ENCODE measurements at places on chromosomes 1 and 21.

DNA sequence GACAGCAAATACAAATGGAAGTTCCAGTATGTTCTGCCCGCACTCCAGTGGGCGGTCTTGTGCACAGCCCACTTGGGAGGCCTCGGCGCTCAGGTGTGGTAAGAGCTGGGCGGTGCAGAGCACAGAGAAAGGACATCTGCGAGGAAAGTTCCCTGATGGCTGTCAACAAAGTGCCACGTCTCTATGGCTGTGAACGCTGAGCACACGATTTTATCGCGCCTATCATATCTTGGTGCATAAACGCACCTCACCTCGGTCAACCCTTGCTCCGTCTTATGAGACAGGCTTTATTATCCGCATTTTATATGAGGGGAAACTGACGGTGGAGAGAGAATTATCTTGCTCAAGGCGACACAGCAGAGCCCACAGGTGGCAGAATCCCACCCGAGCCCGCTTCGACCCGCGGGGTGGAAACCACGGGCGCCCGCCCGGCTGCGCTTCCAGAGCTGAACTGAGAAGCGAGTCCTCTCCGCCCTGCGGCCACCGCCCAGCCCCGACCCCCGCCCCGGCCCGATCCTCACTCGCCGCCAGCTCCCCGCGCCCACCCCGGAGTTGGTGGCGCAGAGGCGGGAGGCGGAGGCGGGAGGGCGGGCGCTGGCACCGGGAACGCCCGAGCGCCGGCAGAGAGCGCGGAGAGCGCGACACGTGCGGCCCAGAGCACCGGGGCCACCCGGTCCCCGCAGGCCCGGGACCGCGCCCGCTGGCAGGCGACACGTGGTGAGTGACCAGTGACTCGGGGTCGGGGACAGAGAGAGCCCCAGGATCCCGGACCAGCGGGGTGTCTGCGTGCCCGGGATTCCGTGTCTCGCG, at the start of gene IL12RB2:
IL12RB2 (plus strand) TSS at position 623 of the 810 bp plus-strand sequence. CDS start 12,496 bp downstream, outside the sequence.
- DNase-seq, result peak; percentile 51

- no peak for DNase-seq
Measured at GRCh38 chr1:13675151-13675651, 24.8 kb upstream of the PRDM2 start.

DNA sequence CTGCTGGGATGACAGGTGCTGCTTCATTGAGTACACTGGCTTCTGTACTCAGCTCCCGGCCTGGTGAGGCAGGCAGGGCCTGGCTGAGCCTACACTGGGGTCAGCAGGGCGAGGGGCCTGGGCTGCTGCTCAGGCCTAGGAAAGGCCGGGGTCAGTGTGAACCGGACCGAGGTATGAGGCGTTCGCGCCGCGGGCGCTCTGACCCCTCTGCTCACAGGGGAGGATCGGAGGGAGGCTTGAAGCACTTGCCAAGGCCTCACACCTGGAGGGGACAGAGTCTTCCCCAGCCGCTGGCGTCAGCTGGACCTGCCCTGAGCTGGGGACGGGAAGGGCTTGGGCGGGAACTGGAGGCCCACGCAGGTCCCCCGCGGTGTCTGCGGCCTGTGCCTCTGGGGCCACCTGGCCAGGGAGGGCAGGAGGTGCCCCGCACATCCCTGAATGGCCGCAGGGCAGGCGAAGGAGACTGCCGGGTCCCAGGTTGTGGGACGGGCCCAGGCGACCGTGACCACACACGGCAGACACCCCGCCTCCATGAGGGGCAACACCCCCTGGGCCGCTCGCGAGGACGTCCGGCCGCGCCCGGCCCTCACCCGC, 466 bp downstream of the PEX10 start:
- peak; percentile 62 for DNase-seq

- DNase-seq, result no peak
Measured at GRCh38 chr1:184637664-184638240, 116.9 kb downstream of the EDEM3 start.

- DNase-seq, result no peak
Measured at GRCh38 chr1:33188572-33189275, 6.9 kb upstream of the TRIM62 start.

- no peak for DNase-seq
Measured at GRCh38 chr1:90048043-90048442, 53.1 kb downstream of the ZNF326 start.

- no peak for DNase-seq
Measured at GRCh38 chr1:170318736-170319135, 173.0 kb downstream of the NTMT2 start.

GRCh38 chr1:60483509-60483908, 409.9 kb upstream of the C1orf87 start:
- no peak for DNase-seq
